ENCODE measurements at places on chromosomes 2 and 18.

DNA sequence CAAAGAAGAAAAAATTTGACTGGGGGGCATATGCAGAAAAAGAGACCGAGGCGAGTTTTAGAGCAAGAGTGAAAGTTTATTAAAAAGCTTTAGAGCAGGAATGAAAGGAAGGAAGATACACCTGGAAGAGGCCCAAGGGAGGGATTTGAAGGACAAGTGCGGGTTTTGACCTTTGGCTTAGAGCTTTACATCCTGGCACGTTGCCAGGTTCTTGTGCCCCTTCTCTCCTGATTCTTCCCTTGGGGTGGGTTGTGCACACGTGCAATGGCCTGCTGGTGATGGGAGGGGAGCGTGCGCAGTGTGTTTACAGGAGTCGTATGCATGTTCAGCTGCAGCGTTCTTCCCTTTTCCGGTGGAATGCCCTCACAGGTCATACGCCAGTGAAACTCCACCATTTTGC lies 208.8 kb downstream of the NBAS start:
- H3K4me3 ChIP-seq, result no peak overlapping the region
- peaks cover 49% of the 10 kb centered on the region for H3K36me3 ChIP-seq
- no peak for DNase-seq
- H3K27me3 ChIP-seq, result no peaks in the 10 kb centered on the region
- H3K4me1 ChIP-seq, result peaks cover 2% of the 10 kb centered on the region

DNA sequence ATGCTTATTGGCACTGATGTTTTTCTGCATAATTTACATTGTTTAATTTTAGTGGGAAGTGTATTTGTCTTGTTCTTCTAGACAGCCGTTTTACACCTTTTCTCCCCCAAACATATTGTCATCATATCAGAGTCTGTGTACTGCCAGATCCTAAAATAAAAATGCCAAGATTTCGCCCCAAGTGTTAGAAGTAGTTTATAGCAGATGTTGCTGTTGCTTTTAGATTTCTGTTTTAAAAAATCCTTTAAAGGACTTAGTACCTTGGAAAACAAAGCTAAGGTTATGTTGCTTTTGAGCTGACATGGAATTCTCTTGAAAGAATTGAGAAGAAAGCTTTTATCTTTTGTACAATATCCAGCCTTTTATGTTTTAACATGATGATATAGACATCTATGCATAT lies 36.0 kb downstream of the NAB1 start:
- H3K36me3 ChIP-seq, result peaks cover 16% of the 10 kb centered on the region
- no peak overlapping the region for H3K27ac ChIP-seq
- no peaks in the 10 kb centered on the region for H3K27me3 ChIP-seq
- peaks cover 9% of the 10 kb centered on the region for H3K4me1 ChIP-seq
- DNase-seq, result no peak

GRCh38 chr2:231198291-231199173 lies at the start of gene ARMC9:
Gene ARMC9 (plus strand): TSS chr2:231198631. CDS start chr2:231206239, 7,608 bp downstream.
- H3K4me3 ChIP-seq, result peak within 1 kb of the TSS; percentile 90
- no peaks in the 10 kb centered on the region for H3K36me3 ChIP-seq
- DNase-seq, result peak; percentile 88
- peak within 1 kb of the TSS; percentile 82 for H3K27ac ChIP-seq
- H3K27me3 ChIP-seq, result no peaks in the 10 kb centered on the region
- H3K4me1 ChIP-seq, result peaks cover 23% of the 10 kb centered on the region

- no peak overlapping the region for H3K4me3 ChIP-seq
- H3K27ac ChIP-seq, result no peak overlapping the region
- DNase-seq, result no peak
- no peaks in the 10 kb centered on the region for H3K4me1 ChIP-seq
Observed at GRCh38 chr2:121173112-121173511, 111.9 kb downstream of the TFCP2L1 start.

DNA sequence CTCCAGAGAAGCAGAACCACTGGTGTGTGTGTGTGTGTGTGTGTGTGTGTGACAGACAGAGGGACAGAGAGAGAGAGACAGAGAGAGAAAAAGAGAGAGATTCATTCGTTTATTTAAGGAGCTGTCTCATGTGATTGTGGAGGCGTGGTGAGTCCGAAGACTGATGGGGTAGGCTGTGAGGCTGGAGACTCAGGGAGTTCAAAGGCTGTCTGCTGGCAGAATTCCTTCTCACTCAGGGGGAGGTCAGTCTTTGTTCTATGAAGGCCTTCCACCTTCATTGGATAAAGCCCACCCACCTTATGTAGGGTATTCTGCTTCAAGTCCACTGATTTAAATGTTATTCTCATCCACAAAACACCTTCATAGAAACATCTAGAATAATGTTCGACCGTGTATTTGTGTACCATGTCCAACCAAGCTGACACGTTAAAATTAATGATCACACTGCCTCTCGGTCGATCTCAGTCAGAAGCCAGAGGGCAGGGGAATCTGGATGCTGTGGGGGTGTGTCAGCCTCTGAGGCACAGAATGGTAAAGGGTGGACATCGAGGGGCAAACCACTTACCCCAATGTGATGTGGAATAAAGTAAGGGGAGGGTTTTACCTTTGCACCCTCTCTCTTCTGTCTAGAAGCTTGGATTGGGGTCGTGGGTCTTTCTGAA lies 275.6 kb downstream of the SLC4A3 start:
- no peak for DNase-seq
- no peak overlapping the region for H3K27ac ChIP-seq
- H3K27me3 ChIP-seq, result peaks cover 3% of the 10 kb centered on the region
- H3K4me1 ChIP-seq, result no peaks in the 10 kb centered on the region
- H3K4me3 ChIP-seq, result no peak overlapping the region
- H3K36me3 ChIP-seq, result no peaks in the 10 kb centered on the region

GRCh38 chr2:203685789-203686420 lies 20.5 kb upstream of the CD28 start:
- peaks cover 29% of the 10 kb centered on the region for H3K4me1 ChIP-seq
- no peak overlapping the region for H3K27ac ChIP-seq
- no peak for DNase-seq
- peaks cover 2% of the 10 kb centered on the region for H3K36me3 ChIP-seq
- no peak overlapping the region for H3K4me3 ChIP-seq

GRCh38 chr18:39313992-39314391 lies 1748.4 kb upstream of the CELF4 start:
- no peak for DNase-seq
- H3K4me3 ChIP-seq, result no peak overlapping the region
- H3K27ac ChIP-seq, result no peak overlapping the region
- no peaks in the 10 kb centered on the region for H3K4me1 ChIP-seq
- no peaks in the 10 kb centered on the region for H3K36me3 ChIP-seq
- H3K27me3 ChIP-seq, result no peaks in the 10 kb centered on the region

DNA sequence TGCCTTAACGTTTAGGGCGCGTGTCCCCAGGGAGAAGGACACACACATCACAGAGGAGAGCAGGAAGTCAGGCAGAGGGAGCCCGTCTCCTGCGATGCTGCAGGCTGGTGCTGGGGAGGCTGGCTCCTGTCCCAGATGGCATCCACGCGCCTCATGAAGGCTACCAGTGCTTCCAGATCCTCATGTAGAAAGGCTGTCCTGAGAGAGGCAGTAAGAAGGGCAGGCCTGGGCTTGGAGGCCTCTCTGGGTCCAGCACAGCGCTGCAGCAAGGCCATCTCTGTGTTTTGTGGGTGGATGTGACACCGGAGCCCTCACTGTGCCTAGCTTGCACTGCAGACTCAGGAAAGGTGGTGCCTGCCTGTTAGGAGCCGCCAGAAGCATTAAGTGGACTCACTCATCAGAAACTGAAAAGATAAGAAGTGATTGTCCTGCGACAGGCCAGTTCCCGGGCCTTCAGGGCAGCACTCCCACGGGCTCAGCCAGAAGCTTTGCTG lies 62.7 kb downstream of the FAM168B start:
- no peaks in the 10 kb centered on the region for H3K36me3 ChIP-seq
- no peak for DNase-seq

DNA sequence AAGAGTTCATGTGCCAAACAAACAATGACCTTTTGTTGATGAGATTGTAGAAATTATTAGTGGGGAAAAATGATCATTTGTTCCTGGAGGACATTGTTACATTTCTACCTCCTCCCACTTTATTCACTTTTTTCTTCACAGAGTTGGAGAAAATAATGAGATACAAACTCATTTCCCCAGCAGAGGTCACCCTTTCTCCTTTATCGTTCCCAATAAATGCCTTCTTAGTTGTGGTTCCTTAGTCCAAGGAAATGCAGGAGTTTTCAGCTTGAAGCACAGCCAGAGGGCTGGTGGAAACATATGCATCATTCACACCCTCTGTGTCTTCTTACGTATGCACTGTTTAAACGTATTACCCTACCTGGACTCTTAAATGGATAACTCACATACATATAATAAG lies 108.8 kb downstream of the SLC4A3 start:
- no peaks in the 10 kb centered on the region for H3K4me1 ChIP-seq
- H3K27ac ChIP-seq, result no peak overlapping the region
- no peaks in the 10 kb centered on the region for H3K36me3 ChIP-seq
- no peak overlapping the region for H3K4me3 ChIP-seq
- no peak for DNase-seq

- DNase-seq, result no peak
- H3K4me3 ChIP-seq, result no peak overlapping the region
- H3K36me3 ChIP-seq, result no peaks in the 10 kb centered on the region
- no peaks in the 10 kb centered on the region for H3K4me1 ChIP-seq
- H3K27ac ChIP-seq, result no peak overlapping the region
- H3K27me3 ChIP-seq, result no peaks in the 10 kb centered on the region
Observed at GRCh38 chr2:52074130-52074719, 1042.3 kb upstream of the NRXN1 start.

DNA sequence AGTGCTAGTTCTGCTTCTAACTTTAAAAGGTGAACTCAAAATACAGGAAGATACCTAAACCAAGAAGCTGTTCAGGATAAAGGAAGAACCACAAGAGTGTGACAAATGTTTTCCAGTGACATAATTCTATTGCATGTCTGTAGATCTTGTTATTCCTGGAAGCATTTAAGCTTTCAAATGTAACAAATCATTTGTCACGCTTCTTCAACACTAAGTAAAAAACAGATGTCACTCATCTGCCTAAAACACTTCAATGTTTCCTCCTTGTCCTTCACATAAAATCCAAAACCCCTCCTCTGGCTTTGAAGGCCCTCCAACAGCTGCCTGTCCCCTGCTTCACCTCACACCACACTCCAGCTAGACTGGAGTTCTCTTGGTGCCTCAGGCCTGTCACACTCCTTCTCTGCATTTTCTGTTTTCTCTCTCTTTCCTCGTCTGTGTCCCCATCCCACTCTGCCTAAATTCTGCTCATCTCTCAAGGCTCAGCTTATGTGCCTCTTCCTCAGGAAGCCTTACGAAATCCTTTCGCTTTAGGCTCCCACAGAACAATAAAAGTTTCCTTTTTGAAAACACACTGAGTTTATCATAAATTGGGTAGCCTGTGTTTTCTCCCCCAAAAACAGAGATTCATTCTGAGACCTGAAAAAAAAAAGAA lies 6.4 kb upstream of the CLEC4F start:
- H3K27ac ChIP-seq, result peak overlapping the region; percentile 90
- peak overlapping the region; percentile 18 for H3K4me3 ChIP-seq
- peaks cover 4% of the 10 kb centered on the region for H3K36me3 ChIP-seq

Measured in activated naive CD8-positive, alpha-beta T cell treated with anti-CD3 and anti-CD28 coated beads for 36 hours (primary cell).